NCI-H1092 (cell line): ENCODE measurements at places on chromosomes 13 and 19.
A peak's percentile ranks its signal among the peaks of the same experiment; 100 is the strongest.

GRCh38 chr19:16112778-16113177 lies 1.1 kb downstream of the RAB8A start:
- DNase-seq, result no peak

GRCh38 chr13:110812869-110813645 lies 99.6 kb downstream of the ING1 start:
- DNase-seq, result no peak

DNA sequence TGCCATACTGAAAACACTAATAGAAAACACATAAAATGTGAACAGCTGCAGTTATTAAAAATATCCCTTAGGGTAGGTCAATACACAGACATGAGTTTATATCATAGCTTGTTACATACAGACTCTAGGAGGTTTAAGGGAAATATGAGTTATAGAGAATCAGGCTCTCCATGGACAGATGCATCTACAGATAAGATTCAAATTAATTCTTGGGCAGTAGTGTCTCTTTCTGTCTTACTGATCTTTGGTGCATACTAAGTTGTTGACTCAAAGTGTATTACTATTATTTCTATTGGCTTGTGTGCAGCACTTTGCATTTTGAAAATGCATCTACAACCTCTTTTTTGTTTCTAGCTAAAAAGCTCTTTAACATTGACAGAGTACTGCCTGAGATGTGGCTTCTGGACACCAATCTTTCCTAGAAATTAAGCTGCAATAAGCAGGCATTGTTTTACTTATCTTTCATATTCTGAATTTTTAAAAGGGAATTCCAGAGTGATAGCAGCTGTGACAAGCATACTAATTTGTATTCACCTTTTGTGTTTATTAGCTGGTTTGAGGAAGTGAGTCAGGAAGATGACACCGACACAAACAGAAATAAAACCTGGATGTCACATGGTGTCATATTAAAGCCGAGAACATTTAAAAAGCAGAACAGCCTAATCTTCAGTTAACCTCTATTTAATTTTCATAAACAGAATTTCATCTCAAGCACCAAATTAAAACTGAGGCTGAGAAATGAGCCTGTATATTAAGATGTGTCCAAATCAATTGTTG lies 399.0 kb downstream of the PCDH9 start:
- no peak for DNase-seq

GRCh38 chr13:87676254-87677042 lies 5.3 kb downstream of the SLITRK5 start:
- DNase-seq, result no peak

- DNase-seq, result peak; percentile 78
These were observed 33.3 kb downstream of the MCF2L start for GRCh38 chr13:113002206-113002912.

GRCh38 chr13:99875391-99875790 lies 96.2 kb downstream of the ZIC5 start:
- no peak for DNase-seq

GRCh38 chr13:68173111-68173510 lies 943.0 kb upstream of the PCDH9 start:
- DNase-seq, result no peak
